Fibroblast of upper back skin (primary cell): ENCODE measurements at places on chromosomes 1 and 21.

- peak; percentile 78 for DNase-seq
These were observed 92.9 kb downstream of the PIGK start for GRCh38 chr1:77126307-77126706.

DNA sequence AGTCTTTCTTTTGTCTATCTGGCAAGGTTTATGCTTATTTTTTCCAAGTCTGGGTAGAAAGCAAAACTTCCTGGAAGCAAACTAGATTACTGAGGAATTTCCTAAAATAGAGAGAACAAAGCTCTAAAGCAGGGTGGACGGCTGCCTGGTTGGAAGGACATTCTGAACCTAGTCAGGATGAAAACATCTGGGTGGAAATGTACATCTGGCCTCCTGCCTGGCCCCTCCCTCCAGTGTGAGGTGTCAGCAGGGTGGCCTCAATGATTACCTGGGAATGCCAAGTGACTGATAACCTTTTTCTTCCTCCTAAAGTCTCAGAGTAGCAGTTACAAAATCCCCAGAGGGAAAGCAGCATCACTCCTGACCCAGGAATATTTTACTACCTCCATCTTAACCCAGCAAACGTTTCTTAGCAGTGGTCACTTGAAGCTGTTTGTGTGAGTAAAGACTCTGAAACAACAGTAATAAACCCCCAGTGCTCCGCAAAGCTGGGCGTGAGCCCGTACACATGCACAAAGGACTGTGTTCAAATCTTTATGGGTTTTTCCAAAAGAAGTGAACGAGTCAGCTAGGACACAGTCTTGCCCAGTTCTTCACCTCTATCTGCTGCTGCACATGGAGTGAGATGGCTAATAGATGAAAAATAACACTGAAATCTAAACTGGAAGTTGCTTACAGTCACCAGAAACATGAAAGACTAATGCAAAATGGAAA lies 18.9 kb downstream of the ANGPTL7 start:
- DNase-seq, result no peak

DNA sequence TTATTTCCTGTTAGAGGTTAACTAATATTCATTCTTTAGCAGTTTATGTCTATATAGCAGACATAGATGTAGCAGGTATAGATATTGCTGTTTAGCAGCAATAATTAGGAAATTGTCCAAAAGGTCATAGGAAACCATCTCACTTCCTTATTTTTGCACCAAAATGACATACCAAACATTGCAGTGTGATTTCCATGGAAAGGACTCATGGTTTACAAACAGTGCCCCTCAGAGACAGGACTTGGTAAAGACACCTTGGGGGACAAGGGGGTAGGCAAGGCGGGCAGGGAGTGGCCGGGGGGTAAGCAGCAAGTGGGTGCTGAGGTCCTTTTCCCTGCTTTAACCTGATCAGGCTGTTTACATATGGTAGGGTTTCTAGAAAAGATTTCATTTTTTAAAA lies 30.5 kb downstream of the BATF3 start:
- peak; percentile 16 for DNase-seq

- no peak for DNase-seq
These were observed 21.7 kb upstream of the COL6A1 start for GRCh38 chr21:45959779-45960390.

GRCh38 chr1:203663294-203663693 lies 36.7 kb downstream of the ATP2B4 start:
- peak; percentile 96 for DNase-seq

GRCh38 chr1:159561497-159561896 lies 25.7 kb upstream of the OR10J5 start:
- DNase-seq, result no peak
